Stimulated activated CD8-positive, alpha-beta memory T cell treated with anti-CD3 and anti-CD28 coated beads, Interleukin-7, amount 100 ng/mL, for 48 hours (primary cell): ENCODE measurements at places on chromosomes 11 and 22.

DNA sequence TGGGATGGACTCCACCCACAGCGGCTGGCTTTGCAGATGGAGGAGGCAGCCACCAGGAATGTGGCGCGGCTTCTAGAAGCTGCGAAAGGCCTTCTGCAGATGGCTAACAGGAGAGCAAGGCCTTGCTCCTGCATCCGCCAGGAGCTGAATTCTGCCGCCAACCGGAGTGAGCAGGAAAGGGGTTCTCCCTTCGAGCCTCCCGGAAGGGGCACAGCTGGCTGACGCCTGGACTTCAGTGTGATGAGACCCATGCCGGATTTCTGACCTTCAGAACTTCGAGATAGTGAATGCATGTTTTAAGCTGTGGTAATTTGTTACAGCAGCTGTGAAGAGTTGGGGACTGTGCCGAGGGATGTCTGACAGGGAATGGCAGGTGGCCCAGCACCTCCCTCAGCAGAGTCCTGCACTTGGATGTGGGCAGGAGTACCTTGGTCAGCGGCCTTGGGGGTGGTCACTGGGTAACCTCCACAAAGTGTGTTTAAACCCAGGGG is 7.7 kb downstream of the TBC1D22A start:
- DNase-seq, result no peak

- no peak for DNase-seq
Observed at GRCh38 chr11:122215244-122215992, 99.4 kb upstream of the BLID start.

DNA sequence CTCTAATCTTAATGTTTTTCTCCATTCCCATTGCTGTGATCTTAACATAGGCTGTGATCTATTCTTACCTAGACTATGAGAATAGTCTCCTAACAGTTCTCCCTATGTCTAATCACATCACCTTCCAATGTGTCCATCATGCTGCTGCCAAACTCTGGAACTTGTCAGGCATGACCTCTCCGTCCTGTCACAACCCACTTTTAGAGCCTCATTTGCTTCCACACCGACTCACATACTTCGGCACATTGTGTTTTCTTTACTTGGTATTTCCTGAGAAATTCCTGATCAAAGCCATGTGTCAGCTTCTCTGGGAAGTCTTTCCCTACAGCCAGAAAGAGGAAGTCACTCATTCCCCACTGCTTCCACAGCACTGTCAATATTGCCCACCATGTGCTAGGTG is 40.5 kb upstream of the BIRC3 start:
- no peak for DNase-seq

DNA sequence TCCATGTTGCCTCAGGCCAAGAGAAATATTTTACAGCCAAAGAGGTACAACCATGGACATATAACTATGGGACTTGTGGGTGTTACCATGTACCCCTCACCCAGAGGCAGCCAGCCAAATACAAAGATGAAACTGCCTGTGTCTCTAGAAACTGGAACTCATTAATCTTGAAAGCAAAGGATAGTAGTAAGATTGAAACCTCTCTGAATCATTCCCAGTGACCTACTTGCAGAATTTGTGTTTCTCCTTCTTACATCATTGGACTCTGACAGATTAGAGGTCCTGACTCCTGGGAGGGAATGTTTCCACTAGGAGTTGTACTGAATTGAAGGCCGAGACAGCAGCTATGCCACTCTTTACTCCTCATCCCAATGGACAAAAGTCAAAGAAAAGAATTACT is 257.4 kb upstream of the UBASH3B start:
- DNase-seq, result no peak

GRCh38 chr22:35446365-35446764 is 46.4 kb downstream of the MCM5 start:
- DNase-seq, result peak; percentile 7

- DNase-seq, result no peak
Observed at GRCh38 chr22:44909241-44909640, 100.6 kb downstream of the PHF21B start.

- no peak for DNase-seq
Observed at GRCh38 chr22:41507330-41508063, 36.8 kb downstream of the POLR3H start.

- DNase-seq, result no peak
Observed at GRCh38 chr11:92740276-92740675, 229.2 kb upstream of the MTNR1B start.

GRCh38 chr11:10373340-10373739 is 68.5 kb downstream of the ADM start:
- DNase-seq, result no peak
